Astrocyte (in vitro differentiated cells and primary cell): ENCODE measurements at places on chromosomes 6 and 20.

DNA sequence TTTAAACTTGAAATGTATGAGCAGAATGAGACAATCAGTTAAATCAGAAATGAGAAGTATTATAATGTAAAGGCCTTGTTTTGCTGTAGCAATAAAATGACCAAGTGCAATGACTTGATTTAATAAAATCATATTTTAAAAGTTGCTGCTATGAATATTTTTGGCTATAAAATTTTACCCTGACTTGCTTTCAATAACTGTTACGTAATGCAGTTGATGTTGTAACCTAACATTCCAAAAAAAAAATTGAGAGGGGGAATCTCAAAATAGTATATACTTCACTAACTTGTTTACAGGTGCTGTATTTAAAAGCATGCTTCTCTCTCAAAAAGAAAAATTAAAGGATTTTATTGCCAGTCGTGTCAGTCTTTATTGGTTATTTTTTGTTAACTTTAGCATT is 71.6 kb upstream of the ADGRF4 start:
- DNase-seq = no peak

- peak; percentile 39 for DNase-seq
These were observed 36.8 kb upstream of the CLDN20 start for GRCh38 chr6:155227046-155227445.

- no peak for DNase-seq
These were observed 47.7 kb upstream of the CST5 start for GRCh38 chr20:23926944-23927872.

DNA sequence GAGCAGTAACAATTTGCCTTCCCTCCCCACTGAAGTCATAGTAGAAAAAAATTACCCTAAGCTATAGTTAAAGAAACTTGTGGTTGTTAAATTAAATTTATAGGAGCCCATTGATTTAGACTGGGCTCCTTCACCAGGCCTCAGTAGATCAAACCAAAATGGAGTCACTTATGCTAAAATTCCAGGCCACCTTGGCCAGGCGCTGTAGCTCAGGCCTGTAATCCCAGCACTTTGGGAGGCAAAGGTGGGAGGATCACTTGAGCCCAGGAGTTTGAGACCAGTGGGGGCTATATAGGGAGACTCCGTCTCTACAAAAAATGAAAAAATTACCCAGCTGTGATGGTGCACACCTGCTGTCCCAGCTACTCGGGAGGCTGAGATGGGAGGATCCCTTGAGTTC is 15.0 kb upstream of the GMNN start:
- DNase-seq = no peak

- no peak for DNase-seq
These were observed 6.9 kb upstream of the FAM162B start for GRCh38 chr6:116772450-116772849.

GRCh38 chr6:127762284-127762683 is 138.6 kb downstream of the THEMIS start:
- no peak for DNase-seq

GRCh38 chr6:135722679-135723078 is 128.8 kb upstream of the PDE7B start:
- DNase-seq = peak; percentile 97

- no peak for DNase-seq
These were observed 18.3 kb downstream of the FOXC1 start for GRCh38 chr6:1627827-1628560.

- no peak for DNase-seq
These were observed 1.2 kb downstream of the CST7 start for GRCh38 chr20:24950128-24950835.

- peak; percentile 82 for DNase-seq
These were observed 28.2 kb downstream of the CBFA2T2 start for GRCh38 chr20:33518071-33518470.

DNA sequence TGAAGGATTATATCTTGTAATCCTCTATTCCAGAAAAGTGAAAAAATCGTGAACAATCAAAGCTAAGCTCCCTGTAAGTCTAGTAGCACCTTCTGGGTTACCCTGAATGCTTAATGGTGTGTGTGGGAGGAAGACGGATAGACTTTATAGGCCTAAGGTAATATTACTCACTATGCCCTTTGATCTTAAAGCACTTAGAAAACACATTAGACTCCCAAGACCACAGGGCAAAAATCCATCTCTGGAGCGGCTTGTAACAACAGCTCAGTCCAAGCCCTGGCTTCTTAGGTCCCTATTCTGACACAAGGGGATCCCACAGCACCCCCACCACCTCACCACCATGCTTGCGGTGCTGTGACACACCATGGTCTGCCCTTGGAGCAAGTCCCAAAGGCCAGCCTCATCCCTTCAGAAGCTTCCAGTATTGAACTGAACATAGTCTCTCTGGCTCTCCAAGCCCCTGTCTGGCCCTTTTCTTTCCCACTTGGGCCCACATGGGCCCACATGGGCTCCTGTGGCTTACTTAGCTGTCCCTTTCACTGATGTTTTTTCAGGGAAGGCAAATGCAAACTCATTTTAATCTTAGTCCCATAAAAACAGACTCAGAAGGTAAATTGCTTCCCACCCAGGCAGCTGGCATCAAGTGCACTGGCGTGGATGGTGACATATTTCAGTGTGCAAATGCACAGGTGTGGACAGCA is 28.3 kb downstream of the C6orf132 start:
- peak; percentile 71 for DNase-seq

- DNase-seq = peak; percentile 76
These were observed 863.1 kb downstream of the MAFB start for GRCh38 chr20:39825950-39826349.

DNA sequence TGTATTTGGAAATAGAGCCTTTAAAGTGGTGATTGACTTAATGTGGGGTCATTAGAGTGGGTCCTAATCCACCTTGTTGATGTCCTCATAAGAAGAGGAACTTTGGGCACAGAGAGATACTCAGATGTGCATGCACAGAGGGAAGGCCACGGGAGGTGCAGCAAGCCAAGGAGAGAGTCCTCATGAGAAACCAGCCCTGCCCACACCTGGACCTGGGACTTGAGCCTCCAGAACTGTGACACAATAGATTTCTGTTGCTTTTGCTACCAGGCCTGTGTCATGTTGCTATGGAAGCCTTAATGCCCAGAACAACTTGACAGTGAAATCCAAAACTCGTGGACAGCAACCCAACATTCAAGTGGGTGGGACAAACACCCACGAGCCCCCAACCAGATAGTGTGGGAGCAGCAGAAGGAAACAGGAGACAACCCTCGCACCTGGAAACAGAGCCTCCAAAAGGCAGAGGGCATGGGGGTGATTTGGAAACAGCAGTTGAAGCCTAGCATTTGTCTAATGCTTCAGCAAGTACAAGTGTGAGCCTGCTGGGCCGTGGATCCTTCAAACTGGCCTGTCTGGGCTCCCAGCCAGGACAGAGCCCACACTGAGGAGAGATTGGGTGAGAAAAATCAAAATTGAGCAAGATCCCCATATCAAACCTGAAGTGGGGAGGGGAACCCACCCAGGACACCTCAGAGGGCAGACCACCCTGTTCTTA is 201.0 kb upstream of the CST7 start:
- DNase-seq = no peak

GRCh38 chr20:48745330-48745729 is 82.5 kb downstream of the PREX1 start:
- no peak for DNase-seq

DNA sequence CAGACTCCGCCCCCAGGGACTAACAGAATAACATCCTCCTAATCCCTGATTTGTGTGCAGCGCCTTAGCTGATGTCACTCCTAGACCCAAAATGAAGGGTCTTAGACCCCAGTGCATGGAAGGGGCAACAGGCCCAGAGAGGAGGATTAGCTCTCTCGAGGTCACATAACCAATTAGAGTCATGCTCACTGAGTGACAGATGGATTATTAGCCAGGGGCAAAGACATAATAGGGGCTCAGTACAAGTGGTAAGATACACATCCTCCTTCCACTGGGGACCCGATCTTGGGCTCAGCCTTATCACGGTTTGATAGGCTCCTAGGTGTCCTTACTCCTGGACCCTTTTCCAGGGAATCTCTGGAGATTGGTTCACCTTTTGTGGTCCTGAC is 858 bp downstream of the TP53INP2 start:
- DNase-seq = no peak

- no peak for DNase-seq
These were observed 106.5 kb downstream of the TCP11 start for GRCh38 chr6:35034411-35035191.
